CD4-positive, alpha-beta memory T cell (primary cell): ENCODE measurements at places on chromosomes 5 and 9.
A peak's percentile ranks its signal among the peaks of the same experiment; 100 is the strongest.

- no peaks in the 10 kb centered on the region for H3K27me3 ChIP-seq
- H3K27ac ChIP-seq, result no peak overlapping the region
- H3K4me1 ChIP-seq, result no peaks in the 10 kb centered on the region
- H3K4me3 ChIP-seq, result no peak overlapping the region
- no peaks in the 10 kb centered on the region for H3K36me3 ChIP-seq
These were observed 201.3 kb downstream of the HSD17B3 start for GRCh38 chr9:96100385-96101300.

DNA sequence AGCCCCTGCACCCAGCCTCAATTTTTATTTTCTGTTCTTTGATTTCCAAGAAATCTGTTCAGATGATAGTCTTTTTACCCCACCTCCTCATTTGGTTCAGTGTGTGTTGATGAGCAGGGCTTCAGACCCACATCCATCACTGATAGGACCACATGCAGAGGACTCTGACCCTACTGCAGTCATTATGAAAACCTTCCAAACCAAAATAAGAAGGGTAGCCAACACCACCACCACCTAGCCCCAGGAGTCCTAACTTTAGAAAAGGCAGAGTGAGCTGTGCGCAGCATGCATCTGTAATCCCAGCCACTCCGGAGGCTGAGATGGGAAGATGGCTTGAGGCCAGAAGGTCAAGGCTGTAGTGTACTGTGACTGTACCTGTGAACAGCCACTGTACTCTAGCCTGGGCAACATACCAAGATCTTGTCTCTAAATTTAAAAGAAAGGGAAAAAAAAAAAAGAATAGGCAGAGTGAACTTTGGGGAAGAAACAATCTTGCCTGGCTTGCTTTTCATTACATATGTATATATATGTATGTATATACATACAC lies 13.0 kb downstream of the CDKN2AIPNL start:
- no peaks in the 10 kb centered on the region for H3K4me1 ChIP-seq
- no peak overlapping the region for H3K4me3 ChIP-seq
- no peak for DNase-seq
- peaks cover 16% of the 10 kb centered on the region for H3K36me3 ChIP-seq
- H3K27me3 ChIP-seq, result no peaks in the 10 kb centered on the region

DNA sequence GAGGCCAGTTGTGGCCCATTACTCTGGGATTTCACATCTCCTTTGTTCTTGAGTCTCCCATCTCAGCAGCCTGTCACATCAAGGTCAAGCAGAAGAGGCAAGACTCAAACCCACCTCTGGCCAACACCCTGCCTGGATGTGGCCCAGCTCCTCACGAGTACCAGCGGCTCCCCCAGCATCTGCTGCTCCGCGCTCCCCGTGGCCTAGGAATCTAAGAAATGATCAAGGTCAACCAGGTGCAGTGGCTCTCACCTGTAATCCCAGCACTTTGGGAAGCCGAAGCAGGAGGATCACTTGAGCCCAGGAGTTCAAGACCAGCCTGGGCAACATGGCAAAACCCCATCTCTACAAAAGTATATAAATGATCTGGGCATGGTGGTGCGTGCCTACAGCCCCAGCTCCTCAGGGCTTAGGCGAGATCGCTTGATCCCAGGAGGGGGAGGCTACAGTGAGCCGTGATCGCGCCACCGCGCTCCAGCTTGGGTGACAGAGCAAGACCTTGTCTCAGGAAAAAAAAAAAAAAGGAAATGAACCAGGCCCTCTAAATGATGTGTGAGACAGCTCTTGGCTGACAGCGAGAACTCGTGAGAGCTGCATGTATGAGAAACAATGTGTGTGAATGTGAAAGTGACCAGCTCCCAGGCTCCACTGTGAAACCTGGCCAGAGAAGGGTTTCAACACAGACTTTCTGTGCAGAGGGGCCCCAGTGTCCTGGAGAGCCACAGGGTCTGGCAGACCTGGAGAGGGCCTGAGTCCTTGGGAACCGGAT lies 61.6 kb upstream of the ANGPTL2 start:
- H3K27me3 ChIP-seq, result no peaks in the 10 kb centered on the region
- H3K4me1 ChIP-seq, result no peaks in the 10 kb centered on the region
- no peak overlapping the region for H3K4me3 ChIP-seq
- H3K27ac ChIP-seq, result no peak overlapping the region

DNA sequence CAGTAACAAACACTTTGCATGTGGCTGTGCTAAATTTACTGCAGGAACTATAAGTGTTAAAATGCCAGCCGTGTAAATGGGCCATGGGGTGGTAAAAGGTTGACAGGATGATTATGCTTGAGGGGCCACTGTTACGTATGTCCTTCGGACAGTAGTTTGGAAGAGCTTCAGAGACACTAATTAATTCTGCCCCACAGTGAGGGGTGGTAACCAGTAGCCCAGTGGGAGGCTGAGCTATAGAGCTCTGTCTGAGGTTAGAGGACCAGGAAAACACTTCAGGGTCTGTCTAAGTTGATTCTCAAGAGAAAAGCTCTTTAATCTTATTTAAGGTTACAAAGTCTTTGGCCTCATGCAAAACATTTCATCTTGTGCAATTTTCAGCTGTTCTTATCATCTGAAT lies 176.6 kb downstream of the DMRTA1 start:
- H3K36me3 ChIP-seq, result no peaks in the 10 kb centered on the region
- H3K4me1 ChIP-seq, result no peaks in the 10 kb centered on the region
- H3K27me3 ChIP-seq, result no peaks in the 10 kb centered on the region

GRCh38 chr5:72908664-72909063 lies 47.2 kb upstream of the FCHO2 start:
- no peaks in the 10 kb centered on the region for H3K4me1 ChIP-seq
- no peak overlapping the region for H3K27ac ChIP-seq
- no peak for DNase-seq
- no peaks in the 10 kb centered on the region for H3K27me3 ChIP-seq
- peaks cover 22% of the 10 kb centered on the region for H3K36me3 ChIP-seq

DNA sequence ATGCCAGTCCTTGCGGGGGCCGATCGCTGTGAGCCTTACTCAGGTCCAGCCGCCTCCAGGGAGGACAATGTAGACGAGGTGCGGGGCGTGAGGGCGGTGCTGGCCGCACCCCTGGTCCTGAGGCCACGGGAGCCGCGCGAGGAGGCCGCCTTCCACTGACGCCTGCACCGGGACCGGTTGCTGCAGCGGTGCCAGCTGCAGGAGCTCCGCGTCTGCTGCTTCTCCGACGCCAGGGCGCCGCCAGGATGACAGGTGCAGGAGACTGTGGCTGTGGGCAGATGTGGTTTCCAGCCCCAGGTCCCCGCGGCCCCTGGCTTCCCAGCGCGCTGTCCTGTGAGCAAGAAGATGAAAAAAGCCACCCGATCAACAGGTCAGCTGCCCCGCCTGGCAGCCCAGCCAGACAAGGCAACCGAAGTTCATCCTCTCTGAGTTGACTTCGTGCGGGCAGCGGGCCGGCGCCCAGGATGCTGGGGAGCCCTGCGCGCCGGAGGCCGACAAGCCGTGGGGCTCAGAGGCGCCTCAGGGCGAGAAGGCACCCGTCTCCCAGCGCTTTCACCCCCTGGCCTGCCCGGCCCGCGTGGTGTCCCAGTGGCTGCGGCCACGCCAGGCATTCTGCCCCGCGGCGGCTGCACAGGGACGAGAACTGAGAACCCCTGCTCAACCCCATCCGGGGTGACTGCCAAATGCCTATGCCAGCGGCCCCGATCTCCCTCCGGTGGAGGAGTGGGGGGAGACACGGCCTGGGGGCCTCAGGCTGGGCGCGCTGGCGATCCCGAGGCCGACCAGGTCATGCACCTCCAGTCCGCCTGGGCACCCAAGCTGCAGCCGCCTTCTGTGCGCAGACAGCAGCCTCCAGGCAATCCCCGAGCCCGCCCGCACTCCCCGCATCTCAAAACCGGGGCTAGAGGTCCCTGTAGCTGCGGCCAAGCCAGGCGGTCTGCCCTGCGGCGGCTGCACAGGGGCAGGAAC lies 43.4 kb upstream of the BICD2 start:
- H3K27ac ChIP-seq, result no peak overlapping the region
- H3K27me3 ChIP-seq, result peaks cover 43% of the 10 kb centered on the region
- peaks cover 31% of the 10 kb centered on the region for H3K4me1 ChIP-seq
- DNase-seq, result peak; percentile 45

- DNase-seq, result no peak
- H3K4me3 ChIP-seq, result no peak overlapping the region
- no peaks in the 10 kb centered on the region for H3K36me3 ChIP-seq
- no peak overlapping the region for H3K27ac ChIP-seq
- H3K27me3 ChIP-seq, result no peaks in the 10 kb centered on the region
These were observed 346.8 kb downstream of the TRIM36 start for GRCh38 chr5:114822863-114823262.

DNA sequence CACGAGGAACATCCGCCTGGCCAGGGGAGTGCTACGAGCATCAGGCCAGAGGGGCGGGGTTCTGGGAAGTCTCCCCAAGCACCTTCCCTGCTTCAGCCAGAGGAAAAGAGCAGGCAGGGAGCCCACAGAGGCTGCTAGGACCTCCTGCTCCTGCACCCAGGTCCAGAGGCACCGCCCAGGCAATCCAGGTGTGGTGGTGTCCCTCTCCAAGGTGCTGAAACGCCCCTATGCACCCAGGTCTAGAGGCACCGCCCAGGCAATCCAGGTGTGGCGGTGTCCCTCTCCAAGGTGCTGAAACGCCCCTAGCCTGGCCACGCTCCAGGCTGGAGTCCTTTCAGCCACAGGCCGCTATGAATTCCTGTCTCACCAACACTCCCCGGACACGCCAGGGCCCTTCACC lies 10.7 kb upstream of the UBAC1 start:
- DNase-seq, result peak; percentile 59
- no peaks in the 10 kb centered on the region for H3K27me3 ChIP-seq
- no peaks in the 10 kb centered on the region for H3K36me3 ChIP-seq
- no peak overlapping the region for H3K4me3 ChIP-seq
- H3K27ac ChIP-seq, result no peak overlapping the region
- H3K4me1 ChIP-seq, result peaks cover 10% of the 10 kb centered on the region

GRCh38 chr5:8320244-8320643 lies 451.3 kb downstream of the MTRR start:
- H3K27ac ChIP-seq, result no peak overlapping the region
- no peaks in the 10 kb centered on the region for H3K4me1 ChIP-seq
- H3K36me3 ChIP-seq, result no peaks in the 10 kb centered on the region
- H3K4me3 ChIP-seq, result no peak overlapping the region

- H3K27ac ChIP-seq, result no peak overlapping the region
- H3K4me1 ChIP-seq, result no peaks in the 10 kb centered on the region
- no peak for DNase-seq
- no peak overlapping the region for H3K4me3 ChIP-seq
- H3K36me3 ChIP-seq, result no peaks in the 10 kb centered on the region
These were observed 113.6 kb downstream of the EFNA5 start for GRCh38 chr5:107557051-107557658.
